ENCODE measurements at places on chromosomes 13 and 19.

DNA sequence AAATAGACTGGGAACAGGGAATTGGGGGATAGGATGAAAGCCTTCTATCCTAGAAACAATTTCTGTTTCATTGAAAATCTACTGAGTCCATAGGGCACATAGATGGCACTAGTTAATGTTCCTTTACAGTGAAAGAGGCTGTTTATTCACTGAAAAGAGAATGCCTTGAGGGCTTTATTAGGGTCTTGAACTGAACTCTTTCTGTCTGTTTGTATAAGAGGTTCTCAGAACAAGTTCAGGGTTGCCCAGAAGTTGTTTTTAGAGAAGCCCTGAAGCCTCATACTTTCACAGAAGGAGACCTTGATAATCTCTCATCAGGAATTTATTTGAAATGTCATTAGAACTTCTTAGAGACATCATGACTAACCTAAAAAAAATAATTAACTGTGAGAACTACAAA lies 43.9 kb downstream of the ENOX1 start:
- no peak for DNase-seq

GRCh38 chr19:541699-542098 lies 2.2 kb upstream of the GZMM start:
- no peak for DNase-seq

- DNase-seq, result no peak
Measured at GRCh38 chr13:110653851-110654250, 38.5 kb downstream of the NAXD start.

DNA sequence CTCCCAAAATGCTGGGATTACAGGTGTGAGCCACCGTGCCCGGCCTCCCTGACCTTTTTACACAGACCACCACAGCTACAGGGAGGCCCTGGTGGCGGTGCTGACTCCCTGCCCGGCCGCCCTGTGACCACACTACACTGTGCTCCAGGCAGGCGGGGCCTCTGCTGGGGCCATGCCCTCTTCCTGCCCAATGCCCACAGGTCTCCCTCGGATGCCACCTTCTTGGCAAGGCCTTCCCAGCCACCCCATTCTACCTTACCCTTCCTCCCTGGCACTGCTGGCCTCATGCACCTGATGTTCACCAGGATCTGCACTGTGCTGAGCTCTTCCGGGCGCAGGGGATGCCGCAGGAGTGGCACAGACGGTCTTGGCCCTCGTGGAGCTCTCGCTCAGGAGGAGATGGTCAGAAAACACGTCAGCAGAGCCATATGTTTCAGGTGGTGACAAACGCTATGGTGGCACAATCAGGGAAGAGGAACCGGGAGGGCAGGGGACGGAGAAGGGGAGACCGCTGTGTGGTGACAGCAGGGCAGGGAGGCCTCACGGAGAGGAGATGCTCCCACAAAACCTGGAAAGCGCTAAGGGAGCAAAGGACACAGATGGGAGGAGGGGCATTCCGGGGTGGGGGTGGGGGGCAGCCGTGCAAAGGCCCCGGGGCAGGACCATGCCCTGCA lies 4.1 kb downstream of the PIP5K1C start:
- no peak for DNase-seq

DNA sequence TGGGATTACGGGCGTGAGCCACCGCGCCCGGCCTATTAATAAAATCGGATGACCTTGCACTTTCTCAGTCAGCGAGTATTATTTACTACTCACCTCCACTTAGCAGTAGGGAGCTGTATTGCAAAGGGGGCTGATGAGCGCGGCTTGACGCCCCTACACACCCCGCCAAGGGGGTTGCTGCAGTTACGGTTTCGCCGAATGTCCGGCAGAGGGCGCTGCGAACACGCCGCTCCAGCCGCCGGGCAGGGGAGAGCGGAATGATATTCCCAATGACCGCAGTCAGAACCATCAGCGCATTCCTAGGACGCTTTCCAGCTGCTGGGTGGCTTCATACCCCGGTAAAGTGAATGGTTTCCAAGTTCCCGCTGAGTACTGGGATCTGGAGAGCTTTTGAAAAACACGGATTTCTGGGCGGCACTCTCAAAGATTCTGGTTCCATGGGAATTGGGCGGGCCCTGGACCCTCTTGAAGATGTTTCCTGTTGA lies 30.0 kb upstream of the TPT1 start:
- peak; percentile 23 for DNase-seq

- no peak for DNase-seq
Measured at GRCh38 chr19:1264801-1265614, 4.1 kb upstream of the CIRBP start.

DNA sequence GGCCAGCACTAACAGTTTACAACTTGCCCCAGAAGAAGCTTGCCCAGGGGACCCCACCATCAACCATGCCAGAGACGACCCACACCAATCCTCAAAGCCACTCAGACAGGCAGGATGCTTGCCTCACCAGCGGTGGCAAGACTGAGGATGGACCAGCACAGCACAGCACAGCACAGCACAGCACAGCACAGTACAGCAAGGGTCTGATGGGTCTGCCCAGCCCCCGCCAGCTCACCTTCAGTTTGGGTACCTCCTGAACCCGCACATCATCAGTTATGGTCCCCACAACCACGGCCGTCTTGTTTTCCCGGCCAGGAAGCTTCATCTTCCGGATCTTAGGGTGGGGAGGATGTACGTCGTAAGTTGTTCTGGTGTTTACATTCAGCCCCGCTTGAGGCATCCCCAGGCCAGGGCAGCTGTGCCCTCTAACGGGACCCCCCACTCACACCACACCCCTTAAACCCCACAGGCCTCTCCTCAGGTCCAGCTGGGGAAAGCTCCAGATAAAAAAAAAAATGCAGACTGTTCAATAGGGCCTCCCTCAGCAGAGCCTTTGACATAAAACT lies 1.7 kb upstream of the FAM83E start:
- no peak for DNase-seq

- DNase-seq, result no peak
Measured at GRCh38 chr19:49863935-49864320, 3.4 kb downstream of the PNKP start.

- DNase-seq, result no peak
Measured at GRCh38 chr13:107977071-107977574, 238.2 kb downstream of the LIG4 start.

DNA sequence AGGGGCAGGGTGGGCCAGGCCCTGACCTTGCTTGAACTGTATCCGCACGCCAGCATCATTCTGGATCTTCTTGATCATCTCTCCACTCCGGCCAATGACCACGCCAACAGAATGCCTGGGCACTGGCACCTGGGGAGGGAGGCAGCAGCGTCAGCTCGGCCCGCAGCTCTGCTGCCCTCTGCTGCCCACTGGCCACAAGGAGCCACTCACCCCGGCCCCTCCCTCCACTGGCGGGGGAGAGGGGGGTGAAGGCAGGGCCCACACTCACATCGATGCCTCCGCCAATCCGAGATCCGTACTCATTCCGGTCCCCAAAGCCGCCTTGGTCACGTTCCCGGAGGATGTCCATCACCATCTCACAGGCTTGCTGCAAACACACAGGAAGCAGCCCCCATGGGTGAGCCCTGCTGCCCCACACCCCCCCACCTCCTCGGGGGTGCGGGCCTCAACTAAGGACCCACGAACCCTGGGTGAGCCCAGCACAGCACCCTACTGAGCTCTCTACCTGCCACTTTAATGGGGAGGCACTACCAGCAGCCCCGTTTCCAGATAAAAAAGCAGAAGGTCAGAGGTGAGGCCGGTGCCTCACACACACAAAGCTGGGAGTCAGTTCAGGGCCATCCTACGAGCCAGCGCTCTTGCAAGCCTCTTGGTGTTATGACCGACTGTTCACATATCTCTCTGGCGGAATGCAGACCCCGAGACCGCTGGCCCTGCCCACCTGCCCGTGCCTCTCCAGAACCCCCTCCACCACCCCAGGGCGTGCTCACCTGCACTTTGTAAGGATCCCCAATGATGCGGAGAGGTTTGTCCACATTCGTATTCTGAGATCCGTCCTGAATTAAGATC lies 6.7 kb downstream of the KHSRP start:
- no peak for DNase-seq

- no peak for DNase-seq
Measured at GRCh38 chr13:99908140-99908803, 63.3 kb downstream of the ZIC5 start.

DNA sequence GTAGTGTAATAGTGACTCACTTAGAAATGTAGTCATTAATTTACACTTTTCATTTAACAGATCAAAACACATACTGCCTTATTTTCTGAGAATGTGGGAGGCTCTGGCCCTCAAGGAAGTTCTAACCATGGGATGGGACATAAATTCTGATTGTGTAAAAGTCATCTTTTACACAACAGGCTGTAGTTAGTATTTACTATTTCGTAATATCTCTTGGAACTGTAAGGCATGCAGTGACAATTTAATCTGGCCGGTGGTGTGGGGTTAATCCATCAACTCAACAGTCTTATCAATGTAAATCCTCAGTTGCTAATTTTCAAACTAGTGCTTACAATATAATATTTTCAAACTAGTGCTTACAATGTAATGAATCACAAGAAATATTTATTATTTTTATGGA lies 1599.2 kb downstream of the EFNB2 start:
- no peak for DNase-seq

DNA sequence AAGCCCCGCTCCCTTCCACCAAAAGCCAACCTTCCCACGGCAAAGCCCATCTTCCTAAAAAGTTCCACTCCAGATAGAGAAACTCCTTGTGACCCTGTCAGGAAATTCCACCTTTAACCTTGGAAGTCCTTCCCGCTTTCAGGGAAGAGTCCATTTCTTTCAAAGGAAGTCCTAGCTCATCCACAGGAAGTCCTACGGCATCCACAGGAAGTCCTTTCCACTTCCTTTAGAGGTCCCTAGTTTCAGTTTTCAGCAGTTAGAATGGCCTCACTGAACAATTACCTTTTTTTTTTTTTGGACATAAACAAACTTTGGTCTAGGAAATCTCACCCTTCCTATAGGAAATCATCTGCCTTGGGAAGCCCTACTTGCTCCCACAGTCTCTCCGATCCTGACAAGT lies 31.7 kb downstream of the TRPM4 start:
- no peak for DNase-seq

- no peak for DNase-seq
Measured at GRCh38 chr19:38291855-38292254, 12.2 kb upstream of the C19orf33 start.

GRCh38 chr13:59178344-59178743 lies 985.4 kb downstream of the DIAPH3 start:
- DNase-seq, result no peak

GRCh38 chr19:45589768-45590167 lies 5.2 kb upstream of the OPA3 start:
- no peak for DNase-seq

GRCh38 chr13:89883893-89884448 lies 1463.5 kb upstream of the MIR17HG start:
- no peak for DNase-seq

DNA sequence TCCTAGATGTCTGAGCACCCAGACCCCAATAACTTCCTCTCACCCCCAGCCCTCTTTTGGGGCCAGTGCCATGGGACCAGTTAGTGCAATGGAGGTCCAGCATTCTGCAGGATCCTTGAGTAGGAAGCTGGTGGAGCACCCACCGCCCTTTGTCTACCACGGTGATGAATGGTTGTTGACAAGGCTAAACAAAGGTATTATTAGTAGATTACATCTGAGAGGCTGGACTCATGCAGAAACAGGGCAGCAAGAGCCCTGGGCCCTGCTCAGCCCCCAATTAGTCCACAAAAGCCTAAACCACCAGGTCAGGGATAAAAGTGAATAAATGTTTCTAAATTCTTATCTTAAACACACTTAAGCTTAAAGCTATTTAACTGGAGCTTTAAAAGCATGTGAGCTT lies 196.5 kb upstream of the TSHZ3 start:
- no peak for DNase-seq

DNA sequence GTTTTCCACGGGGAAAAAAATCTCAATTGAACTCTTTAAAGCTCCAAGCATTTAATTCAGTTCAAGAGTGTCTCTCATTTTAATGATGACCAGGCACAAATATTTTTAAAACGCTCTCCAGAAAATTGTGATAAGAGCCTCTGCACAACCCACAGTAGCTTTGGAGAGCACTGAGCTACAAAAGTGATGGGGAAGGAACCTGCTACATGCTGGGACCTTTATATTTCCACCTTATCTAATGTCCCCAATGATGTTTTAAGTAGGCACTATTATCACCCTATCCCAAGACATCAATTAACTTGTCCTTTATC lies 14.1 kb upstream of the CEACAM6 start:
- no peak for DNase-seq

- no peak for DNase-seq
Measured at GRCh38 chr13:29563941-29564340, 31.5 kb downstream of the SLC7A1 start.

DNA sequence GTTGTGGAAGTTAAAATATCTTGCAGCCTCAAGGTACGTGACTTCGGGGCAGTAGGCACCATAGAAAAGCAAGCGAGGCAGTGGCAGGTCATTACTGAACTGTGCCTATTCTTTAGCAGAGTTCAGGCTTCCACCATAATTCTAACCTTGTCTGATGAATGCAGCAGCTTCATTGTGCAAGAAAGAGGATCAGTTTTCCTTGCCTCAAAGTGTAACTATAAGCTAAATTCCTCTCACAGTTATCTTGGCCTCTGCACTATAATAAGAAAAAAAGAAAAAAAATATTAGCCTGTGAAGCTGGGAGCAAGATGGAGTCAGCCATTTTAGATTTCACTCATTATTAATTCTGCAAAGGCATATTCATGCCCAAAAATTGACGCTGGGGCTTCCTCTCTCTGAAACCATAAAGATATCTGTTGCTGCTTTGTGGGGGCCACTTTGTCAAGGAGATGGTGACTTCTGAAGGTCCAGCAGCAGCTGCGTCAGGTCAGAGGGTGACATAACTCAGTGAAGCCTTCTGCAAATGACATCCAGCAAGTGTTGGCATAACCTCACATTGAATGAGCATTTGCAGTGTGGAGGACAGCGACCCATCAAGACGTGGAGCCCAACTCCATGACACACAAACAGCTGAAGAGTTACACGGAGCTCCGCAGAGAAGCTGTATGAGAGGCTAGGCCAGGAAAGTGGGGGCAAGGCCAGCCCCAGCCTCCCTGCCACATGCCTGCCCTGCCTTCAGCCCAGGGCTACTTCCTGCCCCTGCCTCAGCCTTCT lies 23.1 kb upstream of the SACS start:
- DNase-seq, result no peak

DNA sequence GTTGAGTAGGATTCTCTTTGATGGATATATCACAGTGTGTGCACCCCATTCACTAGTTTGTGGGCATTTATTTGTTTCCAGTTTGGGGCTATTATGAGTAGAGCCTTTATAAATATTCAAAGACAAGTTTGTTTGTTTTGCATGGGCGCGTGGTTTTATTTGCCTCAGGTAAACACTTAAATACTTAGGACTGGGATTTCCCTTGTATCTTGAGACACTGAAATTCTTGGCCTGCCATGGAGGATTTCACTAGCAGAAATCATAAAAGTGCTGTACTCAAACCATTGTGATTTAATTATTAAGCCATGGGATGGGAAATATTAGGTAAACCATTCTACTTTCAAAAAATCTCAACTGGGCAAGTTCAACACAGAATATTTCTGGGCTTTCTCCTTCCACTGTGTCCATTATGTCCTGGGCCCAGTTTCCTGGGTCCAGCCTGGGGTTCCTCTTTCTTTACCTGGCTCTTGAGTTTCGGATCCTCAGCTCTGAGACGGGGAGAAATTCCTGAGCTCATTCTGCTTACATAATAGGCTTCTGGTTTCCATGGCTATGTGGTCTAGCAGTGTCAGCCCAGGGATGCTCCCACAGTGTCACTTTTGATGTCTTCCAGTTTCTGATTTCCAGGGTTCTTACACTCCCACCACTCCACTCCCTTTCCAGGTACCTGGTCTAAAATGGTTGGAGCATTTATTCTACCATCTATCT lies 14.4 kb downstream of the MYO16 start:
- DNase-seq, result no peak

GRCh38 chr19:17951990-17952976 lies 14.6 kb upstream of the KCNN1 start:
- DNase-seq, result no peak
